Astrocyte (in vitro differentiated cells and primary cell): ENCODE measurements at places on chromosomes 7 and 10. TPM values are rescaled to one million over a fixed set of nuclear protein-coding genes. Genes with fewer than 3 reads are reported as not detected.
A peak's percentile ranks its signal among the peaks of the same experiment; 100 is the strongest.

DNA sequence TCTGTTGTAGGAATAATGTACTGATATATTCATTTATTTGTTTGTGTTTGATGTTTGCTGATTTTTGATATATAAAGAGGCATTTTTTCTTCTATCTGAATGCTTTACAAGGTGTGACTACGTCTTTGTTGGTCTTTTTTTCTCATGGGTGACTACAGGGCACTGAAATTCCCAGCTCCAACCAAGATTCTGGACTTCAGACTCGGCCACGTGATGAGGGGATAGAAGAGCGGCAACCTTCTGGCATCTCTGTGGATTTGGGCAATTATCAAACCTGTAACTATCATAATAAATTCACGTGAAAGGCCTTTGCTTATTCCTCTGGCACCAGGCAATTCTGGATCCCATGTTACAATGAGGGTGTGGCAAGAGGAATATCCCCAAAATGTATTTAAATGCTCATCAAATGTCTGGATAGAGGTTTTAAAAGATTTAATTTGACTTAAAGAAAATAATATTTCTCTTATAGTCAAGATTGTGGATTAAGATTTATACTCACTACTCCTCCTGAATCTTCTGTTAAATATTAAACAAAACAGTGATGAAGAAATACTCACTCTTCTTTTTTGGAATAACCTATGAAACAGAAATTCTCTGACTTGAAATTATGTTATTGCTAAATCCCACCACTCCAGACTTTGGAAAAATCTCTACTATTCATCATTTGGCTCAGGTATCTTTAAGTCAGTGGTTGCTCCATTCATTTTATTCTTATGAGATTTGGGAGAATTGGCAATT lies 276.3 kb downstream of the GPR37 start:
- DNase-seq, result no peak

GRCh38 chr7:56115852-56116538 lies at the start of gene NUPR2:
Gene NUPR2 (minus strand): TSS chr7:56116417. CDS start chr7:56116314, 103 bp downstream.
- no peak for DNase-seq

ACTL6B gene
- total RNA-seq, result not detected in 2 replicates

DNA sequence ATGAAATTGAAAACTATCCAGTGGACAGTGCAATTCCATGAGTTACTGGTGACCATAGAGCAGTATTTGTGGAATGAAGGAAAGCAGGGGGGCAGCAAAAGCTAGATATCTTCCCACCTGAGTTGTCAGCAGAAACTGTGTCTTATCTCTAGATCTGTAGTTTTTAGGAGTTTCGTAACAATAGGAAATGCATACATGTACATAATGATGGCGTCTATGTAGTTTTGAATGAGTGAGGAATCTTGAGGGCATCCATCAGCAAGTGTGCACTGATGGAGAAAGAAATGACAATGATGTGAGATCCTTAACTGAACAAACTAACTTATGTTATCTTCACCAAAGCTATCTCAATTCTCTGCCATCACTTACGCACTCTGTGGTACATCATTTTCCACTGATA lies 114.5 kb downstream of the LRRC4 start:
- no peak for DNase-seq

DNA sequence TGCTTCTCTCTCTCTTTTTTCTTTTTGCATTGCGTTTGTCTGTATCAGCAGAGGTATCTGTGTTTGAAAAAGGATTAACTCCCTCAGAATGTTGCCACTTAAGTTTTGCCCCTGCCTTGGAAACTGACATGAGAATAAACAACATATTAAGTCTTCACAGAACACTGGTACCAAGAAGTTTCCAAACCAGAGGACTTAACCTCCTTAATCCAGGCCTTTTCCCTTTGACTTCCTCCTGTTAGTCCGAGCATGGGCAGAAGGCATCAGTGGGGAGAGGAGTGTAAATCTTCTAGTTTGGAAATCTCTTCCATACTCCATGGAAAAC lies 681.4 kb downstream of the LRMDA start:
- no peak for DNase-seq

GRCh38 chr7:45098983-45099839 lies 10.4 kb upstream of the NACAD start:
- no peak for DNase-seq

DNA sequence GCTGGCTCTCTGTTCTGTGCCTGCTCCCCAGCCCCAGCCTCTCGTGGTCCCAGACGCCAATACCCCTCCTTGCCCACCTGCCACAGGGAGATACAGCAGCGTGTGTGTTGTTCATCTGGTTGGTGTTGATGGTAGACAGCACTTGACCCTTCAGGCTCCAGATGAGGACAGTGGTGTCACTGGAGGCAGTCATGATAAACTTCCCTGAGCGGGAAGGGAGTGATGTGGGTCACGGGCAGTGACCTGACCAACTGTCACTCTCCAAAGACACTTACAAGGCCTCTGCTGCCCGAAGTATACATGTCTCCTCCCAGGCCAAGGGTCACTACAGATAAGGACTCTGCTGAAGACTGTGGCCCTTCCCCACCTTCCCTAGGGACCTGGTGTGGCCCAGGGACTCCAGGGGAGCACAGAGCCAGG lies 5.6 kb downstream of the TBL2 start:
- no peak for DNase-seq

PKD2L1 gene
- total RNA-seq, result not detected in 2 replicates

ADAM22 gene
- total RNA-seq, result 1.5 and 2.2 TPM in 2 replicates

DNA sequence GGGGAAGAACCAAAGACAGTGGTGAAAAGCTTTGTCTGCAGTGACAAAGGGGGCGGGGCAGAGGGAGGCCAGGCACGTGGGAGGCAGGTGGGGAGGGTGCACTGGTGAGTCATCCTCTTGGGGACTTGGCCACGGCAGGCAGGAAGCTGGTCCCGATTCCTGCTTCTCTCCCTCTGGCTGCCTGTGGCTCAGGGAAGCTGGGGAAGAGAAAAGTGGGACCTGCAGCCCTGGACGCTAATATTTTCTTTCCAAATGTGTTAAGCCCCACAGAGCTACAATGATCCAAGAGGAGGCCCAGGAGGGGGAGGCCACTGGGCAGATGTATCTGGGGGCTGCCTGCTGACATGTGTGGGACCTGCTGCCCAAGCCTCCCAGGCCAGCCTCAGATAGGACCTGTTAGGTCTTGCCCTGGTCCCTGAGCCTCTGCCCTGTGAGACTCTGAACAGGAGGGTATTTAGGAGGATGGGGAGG lies 231.8 kb downstream of the KCNMA1 start:
- DNase-seq, result peak; percentile 72

- DNase-seq, result no peak
These were observed 537.4 kb upstream of the SORCS1 start for GRCh38 chr10:107701943-107702342.

GRCh38 chr7:150383710-150384397 lies 4.7 kb downstream of the ZNF775 start:
- DNase-seq, result no peak

GRCh38 chr10:34768261-34768971 lies 46.7 kb downstream of the PARD3 start:
- DNase-seq, result peak; percentile 55

DNA sequence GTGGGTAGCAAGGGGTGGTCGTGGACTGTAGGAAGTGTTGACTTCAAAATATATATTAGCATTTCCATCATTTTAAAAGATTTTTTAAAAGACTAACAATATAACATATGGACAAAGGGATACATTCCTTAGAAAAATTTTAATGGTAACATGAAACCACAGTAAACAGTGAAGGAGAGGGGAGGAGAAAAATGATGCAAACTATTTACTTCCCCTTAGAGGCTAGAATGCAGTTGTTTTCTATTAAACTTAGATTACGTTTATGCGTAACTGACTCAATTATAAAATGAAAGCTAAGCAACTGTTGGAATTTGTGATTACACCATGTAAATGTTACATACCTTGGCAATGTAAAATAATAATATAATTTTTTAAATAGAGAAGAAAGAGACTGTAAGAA lies 41.3 kb downstream of the CALD1 start:
- no peak for DNase-seq

DNA sequence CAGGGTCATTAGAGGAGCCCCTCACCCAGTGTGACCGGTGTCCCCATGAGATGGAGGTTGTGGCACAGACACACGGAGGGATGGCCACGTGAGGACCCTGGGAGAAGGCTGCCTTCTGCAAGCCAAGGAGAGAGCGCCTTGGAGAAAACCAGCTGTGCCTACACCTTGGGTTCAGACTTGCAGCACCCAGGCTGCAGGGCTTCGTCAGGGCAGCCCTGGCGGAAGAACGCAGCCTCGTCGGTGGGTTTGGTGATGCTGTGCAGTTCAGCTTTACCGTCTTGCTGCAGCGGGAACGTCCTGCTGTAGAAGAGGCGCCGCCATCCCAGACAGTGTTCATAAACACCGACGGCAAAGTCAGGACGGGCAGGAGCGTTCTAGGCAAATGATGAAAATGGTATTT lies 89.3 kb downstream of the MGMT start:
- no peak for DNase-seq

DNA sequence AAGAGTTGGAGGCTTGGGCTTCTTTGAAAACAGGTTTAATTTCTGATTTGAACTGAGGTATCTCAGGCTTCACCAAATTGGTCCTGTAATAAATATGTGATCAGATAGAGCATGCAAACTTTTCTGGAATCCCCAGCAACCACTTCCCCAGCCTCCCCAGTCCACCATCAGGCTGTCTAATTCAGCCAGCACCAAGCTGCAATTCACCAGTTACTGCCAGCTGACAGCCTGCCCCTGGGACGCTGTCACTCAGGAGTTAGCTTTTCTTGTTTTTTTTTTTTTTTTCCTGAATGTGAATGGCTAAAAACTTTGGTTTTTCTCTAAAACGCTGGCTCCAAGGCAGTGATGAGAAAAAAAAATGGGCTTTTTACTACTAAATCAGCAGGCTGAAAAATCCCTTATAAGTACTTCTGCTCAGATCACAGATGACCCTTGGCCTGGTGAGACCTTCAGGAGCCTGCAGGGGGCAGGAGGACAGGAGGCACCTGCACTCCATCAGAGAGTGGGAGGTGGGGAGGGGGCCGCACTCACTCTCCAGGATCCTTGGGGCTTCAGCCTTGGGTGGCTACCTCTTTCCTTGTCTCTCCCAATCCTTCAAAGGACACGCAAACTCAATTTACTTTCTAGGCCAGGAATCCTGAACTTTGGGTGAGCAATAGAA lies 349.4 kb downstream of the GATA3 start:
- DNase-seq, result no peak

KCNMA1 gene
- total RNA-seq, result 43.3 and 45.8 TPM in 2 replicates
